Right forelimb (tissue), 1 donor: ENCODE measurements at places on chromosomes 6 and 20.

GRCh38 chr6:85004361-85004995, 240.1 kb upstream of the TBX18 start:
- peak; percentile 66 for DNase-seq

GRCh38 chr6:56329271-56330050, 82.1 kb upstream of the COL21A1 start:
- no peak for DNase-seq

DNA sequence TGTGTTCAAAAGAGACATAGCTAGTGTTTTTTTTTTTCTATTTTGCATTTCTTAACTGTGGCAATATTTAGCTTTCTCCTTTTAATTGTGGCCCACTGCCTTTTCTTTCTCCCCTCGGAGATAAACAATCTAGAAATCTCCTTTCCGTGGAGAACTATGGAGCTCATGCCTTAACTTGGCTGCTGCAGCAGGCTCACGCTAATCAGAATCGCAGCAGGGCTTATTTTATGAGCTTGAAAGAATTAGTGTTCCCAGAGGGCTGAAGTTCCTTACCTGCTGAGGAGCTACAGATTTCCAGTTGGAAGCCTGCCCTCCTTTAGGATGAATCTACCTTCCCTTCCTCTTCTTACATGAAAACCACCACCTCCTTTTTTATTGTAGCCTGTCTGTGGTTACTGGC, 35.6 kb downstream of the CTNNBL1 start:
- no peak for DNase-seq

DNA sequence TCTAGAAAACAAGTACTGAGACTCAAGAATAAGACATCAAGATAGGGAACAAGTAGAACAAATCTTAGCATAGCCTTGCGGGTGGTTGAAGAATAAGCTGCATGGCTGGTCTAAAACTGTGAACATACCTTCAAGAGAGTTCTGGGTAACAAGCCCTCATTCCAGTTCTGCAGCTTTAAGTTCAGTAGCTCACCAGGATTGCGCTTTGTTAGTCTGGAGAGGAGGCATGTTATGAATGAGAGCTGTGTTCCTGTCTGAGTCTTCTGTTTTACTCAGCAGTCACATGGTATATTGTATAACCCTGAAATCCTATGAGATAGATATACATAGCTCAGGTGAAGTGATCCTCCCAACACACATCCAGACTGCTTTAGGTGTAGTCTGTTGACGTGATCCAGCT, 406.6 kb upstream of the IRAK1BP1 start:
- DNase-seq, result no peak
